ENCODE measurements at places on chromosomes 2 and 18. TPM values are rescaled to one million over a fixed set of nuclear protein-coding genes. Genes with fewer than 3 reads are reported as not detected.

DNA sequence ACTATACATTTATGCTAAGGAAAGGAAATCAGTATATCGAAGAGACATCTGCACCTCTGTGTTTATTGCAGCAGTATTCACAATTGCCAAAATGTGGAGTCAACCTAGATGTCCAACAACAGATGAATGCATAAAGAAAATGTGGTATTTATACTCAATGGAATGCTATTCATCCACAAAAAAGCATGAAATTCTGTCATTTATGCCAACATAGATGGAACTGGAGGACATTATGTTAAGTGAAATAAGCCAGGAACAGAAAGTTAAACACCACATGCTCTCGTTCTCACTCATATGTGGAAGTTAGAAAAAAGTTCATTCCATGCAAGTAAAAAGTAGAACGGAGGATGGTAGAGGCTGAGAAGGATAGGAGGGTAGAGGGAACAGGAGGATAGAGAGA lies 59.5 kb downstream of the TWSG1 start:
- H3K4me3 ChIP-seq: no peak overlapping the region
- H3K27me3 ChIP-seq: no peaks in the 10 kb centered on the region
- no peaks in the 10 kb centered on the region for H3K4me1 ChIP-seq
- DNase-seq: no peak

DNA sequence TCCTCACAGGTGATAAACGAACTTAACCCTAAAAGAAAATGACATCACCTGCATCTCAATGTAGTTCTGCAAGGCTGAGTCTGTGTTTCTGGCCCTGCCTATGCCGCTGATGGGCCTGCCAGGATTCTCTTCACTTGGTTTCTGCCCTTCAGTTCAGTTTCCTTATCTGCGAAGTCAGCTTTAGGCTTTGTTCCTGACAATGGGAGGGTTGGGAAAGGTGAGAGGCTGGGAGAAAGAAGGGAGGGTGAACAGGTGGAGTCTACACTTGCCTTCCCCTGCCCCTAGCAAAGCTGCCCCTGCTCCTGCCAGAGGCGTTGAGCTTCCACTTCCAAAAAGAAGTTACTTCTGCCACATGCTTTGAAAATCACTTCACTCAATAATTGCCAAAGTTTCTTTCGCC lies 124.0 kb upstream of the APCDD1 start:
- no peaks in the 10 kb centered on the region for H3K4me1 ChIP-seq
- H3K36me3 ChIP-seq: no peaks in the 10 kb centered on the region
- H3K4me3 ChIP-seq: no peak overlapping the region
- no peak for DNase-seq
- H3K27me3 ChIP-seq: no peaks in the 10 kb centered on the region

DNA sequence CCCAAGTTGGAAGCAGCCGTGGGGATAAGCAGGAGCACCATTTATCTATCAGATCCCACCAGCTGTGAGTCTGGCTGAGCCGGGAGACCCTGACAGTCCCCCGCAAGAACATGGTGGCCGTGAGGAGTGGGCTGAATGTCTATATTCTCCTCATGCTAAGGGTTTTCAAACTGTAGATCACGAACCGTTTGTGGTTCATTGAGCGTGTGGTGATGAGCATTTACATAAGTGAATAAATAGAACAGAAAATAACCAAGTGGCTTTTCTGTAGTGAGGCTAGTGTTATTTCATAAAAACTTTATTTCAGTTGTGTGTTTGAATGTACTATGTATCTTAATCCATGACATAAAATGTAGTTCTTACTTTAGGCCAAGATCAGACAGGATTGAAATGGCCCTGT lies 190.2 kb upstream of the APCDD1 start:
- no peaks in the 10 kb centered on the region for H3K27me3 ChIP-seq
- H3K27ac ChIP-seq: no peak overlapping the region
- no peaks in the 10 kb centered on the region for H3K36me3 ChIP-seq
- H3K4me1 ChIP-seq: no peaks in the 10 kb centered on the region
- no peak for DNase-seq

- DNase-seq: peak; percentile 57
- no peak overlapping the region for H3K27ac ChIP-seq
- no peak overlapping the region for H3K4me3 ChIP-seq
- H3K36me3 ChIP-seq: no peaks in the 10 kb centered on the region
- no peaks in the 10 kb centered on the region for H3K4me1 ChIP-seq
These were observed 217.2 kb downstream of the TNS1 start for GRCh38 chr2:217785544-217786045.

DNA sequence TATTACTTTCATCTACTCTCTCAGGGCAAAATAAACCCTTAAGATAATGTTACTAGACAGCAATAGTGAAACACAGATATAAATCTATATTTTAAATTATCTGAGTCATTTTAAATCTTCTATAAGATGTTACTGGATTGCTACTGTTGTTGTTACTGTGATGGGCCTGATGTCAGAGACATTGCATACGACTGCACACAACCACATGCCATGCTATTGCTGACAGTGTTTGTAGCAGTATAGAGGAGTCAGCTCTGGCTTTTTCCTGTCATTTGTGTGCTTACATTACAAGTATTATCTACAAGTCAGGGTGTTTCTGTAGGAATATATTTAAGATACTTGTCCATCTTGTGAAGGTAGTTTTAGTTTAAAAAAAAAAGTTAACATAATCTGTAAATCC lies 63.9 kb downstream of the CCDC148 start:
- H3K4me1 ChIP-seq: no peaks in the 10 kb centered on the region
- H3K27me3 ChIP-seq: no peaks in the 10 kb centered on the region
- H3K4me3 ChIP-seq: no peak overlapping the region
- H3K36me3 ChIP-seq: no peaks in the 10 kb centered on the region
- H3K27ac ChIP-seq: no peak overlapping the region

DNA sequence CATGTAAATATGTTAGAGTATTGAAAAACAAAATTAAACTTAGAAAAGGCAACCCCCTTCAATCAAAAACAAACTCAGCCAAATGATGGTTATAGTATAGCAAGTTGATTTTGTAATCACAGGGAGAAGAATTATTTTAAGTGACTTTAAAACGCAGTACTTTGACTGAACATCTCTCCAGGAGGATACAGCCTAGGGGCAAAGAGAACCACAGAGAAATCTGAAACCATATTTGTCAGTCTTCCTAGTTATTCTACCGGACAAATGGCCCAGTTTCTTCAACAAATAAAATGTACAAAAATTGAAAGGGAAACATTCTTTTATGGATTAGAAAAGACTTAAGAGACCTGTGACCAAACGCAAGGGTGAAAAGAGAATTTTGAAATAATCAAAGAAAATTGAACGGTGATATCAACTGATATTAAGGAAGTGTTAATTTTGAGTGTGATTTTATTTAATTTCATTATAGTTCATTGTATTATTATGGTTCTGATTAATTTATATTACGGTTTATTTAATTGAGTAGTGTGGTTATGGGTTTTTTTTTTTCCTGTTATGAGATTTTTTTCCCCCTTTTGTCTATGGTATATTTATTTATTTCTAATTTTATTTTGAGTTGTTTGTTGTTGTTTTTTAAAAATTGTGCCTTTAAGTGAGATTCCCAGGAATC lies 75.3 kb downstream of the HNRNPLL start:
- H3K27me3 ChIP-seq: peaks cover 17% of the 10 kb centered on the region
- H3K27ac ChIP-seq: no peak overlapping the region
- H3K36me3 ChIP-seq: no peaks in the 10 kb centered on the region

DNA sequence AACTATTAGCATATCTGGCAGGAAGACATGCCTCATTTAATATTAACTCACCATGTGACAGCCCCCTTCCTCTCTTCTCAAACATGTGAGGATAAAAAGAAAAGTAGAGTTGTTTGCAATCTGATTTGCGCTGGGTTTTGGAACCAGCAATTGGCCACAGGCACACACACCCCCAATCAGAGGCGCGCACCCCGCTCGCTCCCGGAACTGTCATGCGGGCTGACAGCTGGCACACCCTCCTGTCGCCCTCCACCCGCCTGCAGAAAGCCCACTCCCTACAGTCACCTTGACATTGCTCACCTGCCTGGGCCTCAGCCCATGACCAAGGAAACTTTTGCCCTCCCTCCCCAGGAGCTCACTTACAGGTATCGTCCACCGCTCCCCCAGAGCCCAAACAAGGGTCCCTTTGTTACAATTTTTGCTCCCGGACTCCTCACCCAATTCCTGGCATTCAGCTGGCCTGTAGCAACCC lies 1.1 kb downstream of the COBLL1 start:
- no peaks in the 10 kb centered on the region for H3K36me3 ChIP-seq
- peaks cover 17% of the 10 kb centered on the region for H3K27me3 ChIP-seq

DNA sequence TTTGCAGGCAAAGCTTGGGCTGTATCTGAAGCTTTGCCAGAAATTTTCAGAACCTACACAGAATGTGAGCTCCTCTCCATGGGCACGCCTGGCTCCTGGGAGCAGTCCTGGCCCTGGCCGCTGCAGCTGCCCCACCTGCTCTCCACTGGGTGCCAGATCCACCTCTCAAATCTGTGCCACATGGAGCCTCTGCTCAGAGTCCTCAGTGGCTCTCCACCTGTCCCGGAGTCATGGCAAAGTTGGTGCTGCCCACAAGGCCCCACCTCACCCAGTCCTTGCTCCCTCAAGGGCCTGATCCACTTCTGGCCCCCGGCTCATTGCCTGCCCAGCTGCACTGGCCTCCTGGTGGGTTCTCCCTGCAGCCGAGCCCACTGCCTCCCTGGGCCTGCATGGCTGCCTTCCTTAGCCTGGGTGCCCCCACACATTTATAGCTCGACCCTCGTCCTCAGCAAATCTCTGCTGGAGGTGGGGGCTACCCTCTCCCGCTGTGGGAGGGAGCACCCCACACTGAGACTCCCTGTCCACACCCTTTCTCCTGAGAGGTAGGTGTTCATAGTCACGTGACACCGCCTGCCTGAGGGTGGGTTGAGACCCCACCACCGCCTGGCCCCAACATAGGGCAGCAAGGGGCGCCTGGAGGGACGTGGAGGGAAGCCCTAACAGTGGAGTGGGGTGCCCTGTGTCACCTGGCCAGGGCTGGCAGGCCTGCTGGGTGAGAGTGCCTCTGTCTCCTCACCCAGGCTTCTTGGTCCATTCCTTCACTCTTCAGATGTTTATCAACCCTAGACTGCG lies 224.1 kb downstream of the SH3RF3 start:
- H3K36me3 ChIP-seq: no peaks in the 10 kb centered on the region
- H3K27ac ChIP-seq: no peak overlapping the region
- H3K4me3 ChIP-seq: no peak overlapping the region
- H3K27me3 ChIP-seq: no peaks in the 10 kb centered on the region
- peaks cover 38% of the 10 kb centered on the region for H3K4me1 ChIP-seq
- DNase-seq: no peak

DNA sequence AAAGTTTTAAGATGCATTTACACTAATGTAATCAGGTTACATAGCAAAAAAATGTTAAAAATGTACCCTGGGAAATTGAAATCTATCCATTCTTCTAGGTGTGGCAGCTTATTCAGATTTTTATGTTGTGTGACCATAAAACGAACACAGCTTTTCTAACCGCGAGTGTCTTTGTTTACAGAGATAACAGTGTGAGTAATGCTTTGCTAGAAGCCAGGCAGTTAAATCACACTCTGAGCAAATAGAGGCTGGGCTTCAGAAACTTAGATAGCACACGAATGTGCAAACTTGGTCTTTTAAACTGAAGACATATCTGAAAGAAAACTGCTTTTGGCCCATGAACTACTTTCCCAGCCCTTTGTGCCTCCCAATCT lies 116.1 kb downstream of the SPTBN1 start:
- no peak for DNase-seq
- peak overlapping the region; percentile 96 for H3K27ac ChIP-seq
- H3K4me3 ChIP-seq: peak overlapping the region; percentile 93
- H3K27me3 ChIP-seq: no peaks in the 10 kb centered on the region

- H3K27me3 ChIP-seq: no peaks in the 10 kb centered on the region
- peak overlapping the region; percentile 94 for H3K27ac ChIP-seq
These were observed 64.9 kb downstream of the DNMT3A start for GRCh38 chr2:25276569-25277465.

The ALKAL2 gene
- not detected for total RNA-seq

The MGAT4A gene
- 105 TPM for total RNA-seq

The SLC4A3 gene
- not detected for total RNA-seq

The DARS1 gene
- 51.8 TPM for total RNA-seq

The C1QL2 gene
- total RNA-seq: not detected

The TXNDC2 gene
- not detected for total RNA-seq

The LRATD1 gene
- total RNA-seq: not detected

The GCG gene
- not detected for total RNA-seq

The IL1R2 gene
- total RNA-seq: 1.8 TPM

The PID1 gene
- total RNA-seq: not detected

Data from CD4-positive, CD25-positive, alpha-beta regulatory T cell (primary cell).